ENCODE measurements at places on chromosomes 3 and 15. TPM values are rescaled to one million over a fixed set of nuclear protein-coding genes. Genes with fewer than 3 reads are reported as not detected.

Gene WDR72
- not detected for total RNA-seq

Gene CD200
- 10.2 TPM for total RNA-seq

Gene RAD54L2
- total RNA-seq: 39.8 TPM

Gene AGTR1
- not detected for total RNA-seq

Gene PTPRG
- 47.4 TPM for total RNA-seq
